ENCODE measurements at places on chromosomes 4 and X. TPM values are rescaled to one million over a fixed set of nuclear protein-coding genes. Genes with fewer than 3 reads are reported as not detected.

The XAGE1A gene
- not detected for total RNA-seq

GRCh38 chr4:122855353-122855890, 28.8 kb downstream of the FGF2 start:
- H3K36me3 ChIP-seq, result no peaks in the 10 kb centered on the region
- H3K4me3 ChIP-seq, result no peak overlapping the region
- no peaks in the 10 kb centered on the region for H3K27me3 ChIP-seq
- peak overlapping the region; percentile 28 for H3K27ac ChIP-seq
- H3K4me1 ChIP-seq, result peaks cover 25% of the 10 kb centered on the region
- DNase-seq, result no peak

DNA sequence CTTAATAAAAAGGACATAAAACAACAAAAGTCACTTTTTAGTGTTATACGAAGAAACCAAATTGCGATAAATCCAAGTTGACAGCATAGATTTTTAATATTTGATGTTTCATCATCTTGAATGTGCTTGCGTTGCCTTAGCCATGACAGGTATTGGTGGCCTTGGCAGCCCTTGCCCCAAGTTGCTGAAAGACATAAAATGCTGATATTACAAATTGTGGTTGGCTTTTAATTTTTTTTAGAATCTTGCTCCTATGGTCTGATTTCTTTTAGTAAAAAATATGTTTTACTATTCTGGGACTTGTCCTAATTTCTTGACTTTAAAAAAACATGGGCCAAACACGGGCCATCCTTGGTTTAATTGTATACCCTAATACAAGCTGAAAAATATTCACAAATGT, 122.6 kb downstream of the SLC4A4 start:
- no peak overlapping the region for H3K4me3 ChIP-seq
- DNase-seq, result no peak
- H3K27me3 ChIP-seq, result no peaks in the 10 kb centered on the region
- H3K4me1 ChIP-seq, result peaks cover 10% of the 10 kb centered on the region
- H3K36me3 ChIP-seq, result no peaks in the 10 kb centered on the region

DNA sequence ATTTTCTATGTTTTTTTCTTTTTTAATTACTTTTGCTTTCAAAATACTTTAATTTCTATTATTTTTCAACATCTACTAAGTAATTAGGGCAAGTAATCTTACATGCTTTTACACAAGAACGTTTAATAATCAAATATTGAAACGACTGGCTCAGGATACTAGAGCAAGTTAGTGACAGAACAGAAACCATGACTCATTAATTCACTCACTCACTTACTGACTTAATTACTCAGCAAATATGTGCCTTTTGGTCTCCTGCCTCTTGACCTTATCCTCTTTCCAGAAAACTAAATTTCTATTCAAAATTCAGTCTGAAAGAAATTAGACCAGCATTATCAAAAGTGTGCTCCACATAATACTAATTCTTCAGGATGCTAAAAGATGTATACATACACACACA, 314.9 kb upstream of the TEX13C start:
- no peaks in the 10 kb centered on the region for H3K27me3 ChIP-seq
- H3K27ac ChIP-seq, result no peak overlapping the region
- H3K4me3 ChIP-seq, result no peak overlapping the region
- no peaks in the 10 kb centered on the region for H3K36me3 ChIP-seq

DNA sequence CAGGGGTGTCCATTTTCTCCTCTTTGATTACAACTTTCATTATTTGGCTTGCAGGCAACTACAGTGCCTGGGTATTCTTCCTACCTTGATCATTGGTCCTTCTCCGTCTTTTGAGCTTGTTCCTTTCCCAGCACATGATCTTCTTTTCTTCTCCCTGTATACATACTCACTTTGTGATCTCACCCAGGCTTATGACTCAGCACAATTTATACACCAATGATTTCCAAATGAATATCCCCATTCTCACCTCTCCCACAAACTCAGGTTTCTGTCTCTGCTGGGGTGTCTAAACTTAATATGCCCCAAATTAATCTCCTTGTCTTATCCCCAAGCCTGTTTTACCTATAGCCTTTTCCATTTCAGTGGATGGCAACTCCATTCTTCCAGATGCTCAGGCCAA, 19.5 kb upstream of the C4orf54 start:
- H3K4me3 ChIP-seq, result no peak overlapping the region
- no peak for DNase-seq
- no peak overlapping the region for H3K27ac ChIP-seq
- peaks cover 24% of the 10 kb centered on the region for H3K4me1 ChIP-seq

- no peak for DNase-seq
- no peak overlapping the region for H3K4me3 ChIP-seq
- peaks cover 15% of the 10 kb centered on the region for H3K27me3 ChIP-seq
- H3K27ac ChIP-seq, result no peak overlapping the region
These were observed 128.5 kb downstream of the PRSS12 start for GRCh38 chr4:118224243-118224829.

DNA sequence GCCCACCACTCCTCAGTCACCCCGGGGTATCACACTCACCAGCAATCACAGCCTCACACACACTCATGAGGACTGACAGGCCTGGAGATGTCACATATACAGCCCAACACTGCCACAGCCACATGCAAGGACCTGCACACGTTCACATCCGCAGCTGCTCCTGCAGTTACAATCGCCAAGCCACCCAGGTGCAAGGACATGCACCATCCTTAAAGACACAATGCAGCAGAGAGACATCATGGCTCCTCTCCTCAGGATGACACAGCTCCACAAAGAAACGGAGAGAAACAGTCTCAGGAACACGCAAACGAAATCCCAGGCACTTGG, 1.1 kb downstream of the PCSK1N start:
- no peak for DNase-seq
- H3K27ac ChIP-seq, result no peak overlapping the region
- H3K36me3 ChIP-seq, result no peaks in the 10 kb centered on the region
- H3K27me3 ChIP-seq, result peaks cover 59% of the 10 kb centered on the region
- no peak overlapping the region for H3K4me3 ChIP-seq

All from left ventricle myocardium inferior (tissue), 1 donor.